Right cardiac atrium (tissue), 5 donors: ENCODE measurements at places on chromosomes 5 and 9. TPM values are rescaled to one million over a fixed set of nuclear protein-coding genes. Genes with fewer than 3 reads are reported as not detected.

FAM153A gene
- 0.08 TPM for total RNA-seq

CCDC69 gene
- 191 TPM for total RNA-seq

SHC3 gene
- total RNA-seq: 1.9 TPM

TRPM3 gene
- total RNA-seq: 1.2 TPM

SMIM33 gene
- total RNA-seq: not detected

INSL4 gene
- not detected for total RNA-seq

MZB1 gene
- total RNA-seq: 1.8 TPM

NR5A1 gene
- not detected for total RNA-seq

BARHL1 gene
- total RNA-seq: not detected

DNA sequence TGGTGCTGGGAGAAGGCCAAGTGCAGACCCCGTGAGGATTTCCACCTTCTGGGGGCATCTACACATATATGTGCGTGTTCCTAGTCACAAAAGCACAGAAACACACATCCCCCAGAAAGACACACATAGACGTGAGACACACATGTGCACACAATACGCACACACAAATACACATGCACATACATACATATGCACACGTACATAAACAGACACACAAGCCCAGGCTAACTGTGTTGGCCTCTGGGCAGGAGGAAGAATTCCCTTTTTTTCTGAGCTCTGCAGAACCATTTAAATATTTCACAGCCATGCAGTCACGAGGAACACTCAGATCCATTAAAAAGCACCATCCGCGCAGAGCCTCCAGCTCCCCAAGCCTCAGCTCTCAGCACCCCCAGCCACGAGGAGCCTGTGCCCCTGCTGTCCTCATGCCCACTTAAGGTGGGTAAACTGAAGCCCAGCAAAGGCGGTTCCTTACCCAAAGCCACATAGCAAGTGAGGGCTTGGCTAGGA is 5.3 kb downstream of the NINJ1 start:
- no peak for DNase-seq

DNA sequence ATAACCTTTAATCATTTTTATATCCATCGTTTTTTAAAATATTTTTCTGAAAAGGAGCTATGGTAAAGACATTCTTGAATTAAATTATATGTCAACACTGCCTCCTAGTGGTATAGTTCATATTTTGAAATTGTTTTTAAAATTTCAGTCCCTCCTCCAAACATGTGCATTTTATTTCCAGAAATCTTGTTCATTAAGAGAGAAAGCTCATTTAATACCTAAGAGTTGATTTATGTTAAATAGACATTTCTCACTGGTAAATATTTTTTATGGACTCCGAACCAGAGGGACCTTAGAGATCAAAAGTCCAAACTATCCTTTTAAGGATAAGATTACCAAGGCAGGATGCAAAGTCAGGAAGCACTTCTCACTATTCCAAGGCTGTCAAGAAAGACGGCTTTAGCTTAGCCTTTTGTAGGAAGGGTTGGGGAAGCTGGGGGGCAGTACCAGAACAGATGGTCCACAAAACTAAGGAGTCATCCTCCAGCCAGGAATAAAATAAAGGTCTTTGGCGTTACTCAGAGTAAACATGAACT is 21.6 kb downstream of the BHMT start:
- DNase-seq: no peak

DNA sequence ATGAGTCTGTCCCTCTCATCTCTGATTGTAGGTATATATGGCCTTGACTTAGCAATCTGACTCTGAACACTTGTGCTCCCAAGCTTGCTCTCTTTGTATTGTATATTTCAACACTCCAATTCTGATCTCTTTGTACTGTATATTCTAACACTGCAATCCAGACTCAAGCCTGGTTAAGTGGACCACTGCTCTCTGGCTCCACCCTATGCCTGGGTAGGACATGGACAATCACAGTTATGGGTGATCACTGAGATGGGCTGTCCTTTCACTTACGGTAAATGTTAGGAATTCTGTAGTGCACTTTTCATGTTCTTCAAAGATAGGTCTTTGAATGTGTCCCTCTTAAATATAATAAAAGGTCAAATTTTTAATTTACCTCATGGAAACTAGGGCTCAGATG is 165.1 kb downstream of the TLR4 start:
- no peak for DNase-seq

- DNase-seq: no peak
Measured at GRCh38 chr9:109455861-109456260, 42.2 kb downstream of the PTPN3 start.

DNA sequence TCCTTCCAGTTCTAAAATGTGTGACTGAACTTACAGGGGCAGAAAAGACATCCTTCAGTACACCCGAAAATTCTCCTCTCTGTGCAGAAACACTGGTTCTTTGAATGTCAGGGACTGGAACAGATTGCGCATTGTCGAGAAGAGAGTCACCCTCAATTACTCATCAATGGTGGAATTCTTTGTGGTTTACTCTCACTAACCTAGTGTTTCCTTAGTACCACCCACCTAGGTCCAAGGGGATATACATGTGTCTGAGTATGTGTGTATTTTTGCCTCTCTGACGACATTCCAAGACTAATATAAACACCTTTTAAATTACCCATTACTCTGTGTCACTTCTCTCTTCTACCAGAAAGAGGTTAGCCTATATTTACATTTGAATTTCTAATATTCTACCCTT is 660.8 kb downstream of the TLE1 start:
- no peak for DNase-seq

GRCh38 chr5:178205749-178206047 is 1.4 kb downstream of the HNRNPAB start:
- no peak for DNase-seq

GRCh38 chr5:52748590-52748989 is 39.1 kb upstream of the ITGA1 start:
- no peak for DNase-seq

DNA sequence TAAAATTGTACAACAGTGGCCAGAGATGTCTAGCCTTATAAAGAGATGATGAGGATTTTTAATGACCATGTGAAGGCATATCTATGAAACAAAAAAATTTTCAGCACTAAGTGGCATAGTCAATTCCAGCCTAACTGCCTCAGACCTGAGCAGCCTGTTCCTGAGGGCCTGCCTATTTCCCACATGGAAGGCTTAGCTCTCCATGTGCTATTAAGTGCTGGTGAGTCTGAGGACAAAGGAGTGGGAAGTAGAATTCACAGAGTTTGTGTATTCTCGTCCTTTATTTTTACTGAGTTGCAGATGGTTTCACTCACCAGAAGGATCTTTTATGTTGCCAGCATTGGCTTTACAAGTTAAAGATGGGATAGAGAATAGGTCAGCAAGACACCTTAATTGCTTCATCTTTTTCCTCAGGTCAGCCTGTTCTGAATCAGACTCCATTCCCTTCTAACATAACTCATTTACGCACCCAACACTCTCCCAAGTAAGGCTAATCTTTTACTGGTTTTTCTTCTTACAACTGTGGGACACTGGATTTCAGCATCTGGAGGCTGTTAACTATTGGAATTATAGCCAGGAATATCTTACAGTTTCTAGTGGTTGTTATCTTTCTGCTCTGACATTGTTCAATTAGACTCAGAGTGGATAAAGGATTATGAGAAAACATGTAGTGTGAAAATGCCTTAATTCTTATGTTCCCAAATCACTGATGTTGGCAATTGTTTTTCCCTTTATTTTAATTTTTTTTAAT is 76.8 kb downstream of the ISOC1 start:
- DNase-seq: no peak

- DNase-seq: no peak
Measured at GRCh38 chr5:77642738-77643653, 4.5 kb upstream of the OTP start.

- no peak for DNase-seq
Measured at GRCh38 chr9:114003351-114003750, 74.7 kb downstream of the AMBP start.

- DNase-seq: no peak
Measured at GRCh38 chr9:31847963-31848362, 536.5 kb upstream of the ACO1 start.

DNA sequence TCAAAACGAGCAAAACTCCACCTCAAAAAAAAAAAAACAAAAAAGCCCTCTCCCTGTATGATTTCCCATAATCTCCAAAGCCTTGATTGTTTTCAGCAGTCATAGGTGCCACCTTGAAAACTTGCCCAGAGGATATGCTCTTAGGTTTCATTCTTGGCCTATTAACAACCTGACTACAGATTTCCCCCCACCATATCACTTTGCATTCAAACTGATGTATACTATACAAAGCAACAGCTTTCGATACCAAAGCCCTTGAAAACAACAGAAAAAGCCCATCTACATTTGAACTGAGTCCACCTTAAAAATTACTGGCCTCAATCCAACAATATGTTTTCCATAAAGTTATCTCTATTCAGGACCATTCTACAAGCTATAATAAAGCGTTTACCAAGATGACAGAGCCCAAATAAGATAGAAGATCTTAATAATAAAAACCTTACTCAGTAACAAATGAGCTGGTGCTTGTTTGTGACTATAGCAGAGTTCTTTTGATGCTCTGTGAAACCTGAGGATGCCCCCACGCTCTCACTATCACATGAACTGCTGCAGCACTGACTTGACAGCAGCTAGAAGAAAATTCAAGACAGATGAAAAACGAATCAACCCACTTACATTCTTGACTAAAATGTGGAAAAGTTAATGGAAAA is 44.4 kb downstream of the FNBP1 start:
- DNase-seq: no peak

- peak; percentile 86 for DNase-seq
Measured at GRCh38 chr9:97307091-97307490, 368 bp upstream of the CCDC180 start.

DNA sequence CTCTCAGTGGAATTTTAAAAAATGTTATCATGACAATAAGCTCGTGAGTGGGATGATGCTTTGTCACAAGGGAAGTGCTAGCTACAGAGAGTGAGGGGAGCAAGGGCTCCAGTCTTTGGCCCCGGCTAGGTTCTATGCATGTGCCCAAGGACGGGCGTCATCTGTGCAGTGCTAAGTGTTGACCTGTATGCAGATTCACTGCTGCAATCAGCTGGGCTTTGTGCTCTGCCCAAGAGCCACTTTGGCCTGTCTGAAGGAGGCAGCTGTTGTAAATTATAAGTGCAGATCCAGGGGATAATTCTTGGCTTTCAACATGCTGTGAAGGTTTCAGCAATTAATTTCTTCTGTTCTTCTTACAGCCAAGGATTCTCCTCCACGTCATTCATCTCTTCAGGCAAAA is 268.6 kb downstream of the PSAT1 start:
- no peak for DNase-seq

GRCh38 chr5:1446602-1447343 is 1.5 kb upstream of the SLC6A3 start:
- no peak for DNase-seq
